Stimulated activated CD8-positive, alpha-beta memory T cell treated with anti-CD3 and anti-CD28 coated beads, Interleukin-4, amount 100 ng/mL, for 1 hour (primary cell): ENCODE measurements at places on chromosomes 4 and X.

DNA sequence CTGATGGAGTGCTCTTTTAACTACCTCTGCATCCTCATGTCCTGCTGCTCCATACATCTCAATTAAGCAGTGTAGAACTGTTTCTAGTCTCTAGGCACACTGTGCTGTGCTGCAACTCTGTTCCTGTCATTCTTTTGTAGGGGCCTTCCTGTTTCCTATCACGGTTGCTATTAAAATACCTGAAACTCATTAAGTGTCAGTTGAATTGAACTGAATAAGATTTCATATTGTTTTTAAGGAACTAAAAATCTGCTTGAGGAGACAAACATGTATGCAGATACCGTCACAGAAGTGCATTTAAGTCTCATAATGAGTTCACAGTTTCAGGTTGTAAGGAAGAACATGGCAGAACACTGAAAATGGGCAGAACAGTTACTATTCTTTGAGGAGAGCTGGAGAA is 170.1 kb downstream of the LARP7 start:
- no peak for DNase-seq

DNA sequence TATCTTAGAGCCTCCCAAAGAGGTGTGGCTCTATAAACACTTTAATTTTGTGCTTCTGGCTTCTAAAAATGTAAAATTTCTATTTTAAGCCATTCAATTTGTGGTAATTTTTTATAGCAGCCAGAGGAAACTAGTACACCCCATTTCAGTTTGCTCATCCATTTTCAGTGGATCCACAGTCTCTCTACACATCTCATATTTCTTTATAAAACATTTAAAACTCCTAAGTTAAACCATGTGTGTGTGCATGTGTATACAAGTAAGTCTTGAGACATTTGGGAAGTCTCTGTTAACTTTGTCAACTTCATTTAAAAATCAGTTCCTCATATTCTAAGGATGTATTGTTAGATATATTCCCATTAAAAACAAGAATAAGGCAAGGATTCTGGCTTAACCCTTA is 273.2 kb downstream of the IL15 start:
- no peak for DNase-seq

DNA sequence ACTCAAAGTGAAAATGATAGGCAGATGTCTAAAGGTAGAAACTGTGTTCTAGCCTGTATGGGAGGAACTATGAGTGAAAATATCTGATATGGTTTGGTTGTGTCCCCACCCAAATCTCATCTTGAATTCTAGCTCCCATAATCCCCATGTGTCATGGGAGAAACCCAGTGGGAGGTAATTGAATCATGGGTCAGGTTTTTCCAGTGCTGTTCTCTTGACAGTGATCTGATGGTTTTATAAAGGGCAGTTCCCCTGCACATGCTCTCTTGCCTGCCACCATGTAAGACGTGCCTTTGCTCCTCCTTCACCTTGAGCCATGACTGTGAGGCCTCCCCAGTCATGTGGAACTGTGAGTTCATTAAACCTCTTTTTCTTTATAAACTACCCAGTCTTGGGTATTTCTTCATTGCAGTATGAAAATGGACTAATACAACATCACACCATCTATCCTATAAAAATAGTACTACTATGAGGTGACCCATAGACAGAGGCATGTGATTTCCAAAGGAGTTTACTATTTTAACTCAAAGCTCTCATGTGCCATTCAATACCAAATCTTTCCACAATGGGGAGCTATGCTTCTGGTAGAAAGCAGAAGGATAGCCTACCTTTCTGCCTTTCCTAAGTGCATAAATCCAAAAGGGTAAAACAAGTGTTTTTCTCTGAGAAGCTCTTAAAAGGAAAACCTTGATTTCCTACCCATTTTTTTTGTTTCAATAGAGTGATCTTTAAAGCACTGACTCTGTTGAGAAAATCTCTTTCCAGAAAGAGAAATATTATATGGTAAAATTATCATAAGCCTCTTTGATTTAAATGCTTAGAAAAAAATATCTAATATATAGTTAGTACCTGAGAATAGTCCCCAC is 38.8 kb downstream of the SEC31A start:
- DNase-seq, result no peak

- no peak for DNase-seq
Observed at GRCh38 chr4:150583287-150584110, 1.5 kb downstream of the MAB21L2 start.

GRCh38 chrX:152899111-152899873 is 1.4 kb downstream of the ZNF185 start:
- no peak for DNase-seq

DNA sequence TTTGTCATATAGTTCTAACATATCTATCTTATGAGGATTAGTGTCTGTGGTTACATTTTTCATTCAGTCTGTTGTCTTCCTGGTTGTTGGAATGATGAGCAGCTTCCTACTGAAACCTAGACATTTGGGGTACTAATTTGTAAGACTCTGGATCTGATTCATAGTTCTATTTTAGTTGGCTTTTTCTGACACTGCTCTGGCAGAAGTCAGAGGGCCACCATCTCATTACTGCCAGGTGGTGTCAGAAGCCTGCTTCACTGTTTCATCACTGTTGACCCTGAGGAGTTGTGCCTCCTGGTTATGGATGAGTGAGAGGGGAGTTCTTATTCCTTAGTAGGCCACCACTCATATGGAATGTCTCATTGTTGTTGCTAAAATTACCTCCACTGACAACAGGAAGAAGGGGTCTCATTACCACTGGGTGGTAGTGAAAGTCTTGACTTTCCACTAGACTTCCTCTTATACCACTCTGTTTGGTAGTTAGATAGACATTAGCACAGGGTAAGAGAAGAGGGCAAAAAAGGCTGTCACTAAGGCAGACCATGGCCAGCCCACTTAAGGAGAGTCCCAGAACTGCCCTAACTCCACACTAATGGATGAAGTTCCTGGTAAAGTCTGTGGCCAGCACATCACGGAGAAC is 395.2 kb downstream of the SPOCK3 start:
- no peak for DNase-seq

DNA sequence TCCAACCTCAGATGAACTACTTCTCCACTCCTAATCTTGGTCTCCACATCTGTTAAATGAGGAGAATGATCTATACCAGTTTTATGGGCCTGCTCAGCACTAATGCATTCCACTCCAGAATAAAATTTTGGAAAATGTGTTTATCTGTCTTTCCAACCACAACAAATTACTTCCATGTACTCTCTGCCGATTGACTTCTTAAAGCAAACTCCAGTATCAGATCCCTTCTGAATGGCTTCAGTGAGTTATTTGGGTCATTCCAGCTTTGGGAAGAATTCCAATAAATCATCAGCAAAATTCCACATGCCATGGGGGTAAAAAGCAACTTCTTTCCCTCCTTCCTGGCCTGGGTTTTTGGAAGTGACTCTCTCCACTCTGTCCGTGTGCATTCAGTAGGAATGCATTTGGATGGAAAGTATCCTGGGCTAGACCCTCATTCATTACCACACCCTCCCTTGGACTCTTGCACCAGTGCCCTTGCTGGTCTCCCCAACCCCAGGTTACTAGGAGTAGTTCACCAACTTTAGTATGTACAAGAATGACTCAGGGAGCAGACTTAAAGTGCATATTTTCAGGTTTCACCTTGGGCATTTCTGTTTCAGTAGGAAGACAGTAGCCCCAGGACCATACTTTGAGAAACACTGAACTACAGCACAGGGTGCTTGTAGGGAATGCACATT is 15.4 kb upstream of the ADH6 start:
- no peak for DNase-seq

DNA sequence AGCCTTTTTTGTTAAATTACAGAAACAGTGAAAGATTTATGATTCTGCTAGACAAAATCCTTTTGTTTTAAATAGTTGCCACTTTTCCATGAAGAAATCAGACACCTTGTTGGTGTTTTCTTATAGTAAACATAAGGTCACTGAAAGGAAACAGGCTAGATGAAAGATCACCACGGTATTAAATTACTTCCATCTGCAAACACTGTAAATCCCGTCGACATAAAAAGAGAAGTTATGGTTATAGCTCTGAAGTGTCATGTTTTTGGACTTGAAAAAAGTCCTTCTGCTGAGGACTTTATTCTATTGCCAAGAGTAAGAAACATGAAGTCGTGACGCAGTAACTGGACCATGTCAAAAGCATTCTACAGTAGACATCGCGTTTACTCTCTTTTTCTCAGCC is 567.6 kb upstream of the SLIT2 start:
- DNase-seq, result no peak

GRCh38 chr4:127959794-127960193 is 5.2 kb downstream of the MFSD8 start:
- no peak for DNase-seq

- no peak for DNase-seq
Observed at GRCh38 chr4:80500613-80501012, 165.1 kb downstream of the CFAP299 start.

DNA sequence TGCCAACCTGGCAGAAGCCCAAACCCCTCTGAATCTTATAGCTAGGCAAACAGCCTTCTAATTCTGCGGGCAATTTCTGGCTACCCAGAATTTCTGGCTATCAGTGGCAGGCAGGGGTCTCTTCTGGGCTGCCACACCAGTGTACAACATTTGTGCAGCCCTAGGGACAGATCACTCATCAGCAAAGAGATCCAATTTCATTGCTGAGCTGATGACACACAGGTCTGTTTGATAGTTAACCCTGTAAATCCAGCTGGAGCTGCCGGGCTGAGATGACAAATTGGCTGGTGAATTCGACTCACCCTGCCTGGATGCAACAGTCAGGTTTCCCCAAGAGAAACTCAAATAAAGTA is 2.4 kb downstream of the MID1 start:
- no peak for DNase-seq

- no peak for DNase-seq
Observed at GRCh38 chr4:188986271-188986689, 847.0 kb downstream of the TRIML1 start.

- no peak for DNase-seq
Observed at GRCh38 chrX:39897741-39898097, 200.0 kb downstream of the BCOR start.

- no peak for DNase-seq
Observed at GRCh38 chrX:71609095-71609750, 9.1 kb downstream of the CXCR3 start.

DNA sequence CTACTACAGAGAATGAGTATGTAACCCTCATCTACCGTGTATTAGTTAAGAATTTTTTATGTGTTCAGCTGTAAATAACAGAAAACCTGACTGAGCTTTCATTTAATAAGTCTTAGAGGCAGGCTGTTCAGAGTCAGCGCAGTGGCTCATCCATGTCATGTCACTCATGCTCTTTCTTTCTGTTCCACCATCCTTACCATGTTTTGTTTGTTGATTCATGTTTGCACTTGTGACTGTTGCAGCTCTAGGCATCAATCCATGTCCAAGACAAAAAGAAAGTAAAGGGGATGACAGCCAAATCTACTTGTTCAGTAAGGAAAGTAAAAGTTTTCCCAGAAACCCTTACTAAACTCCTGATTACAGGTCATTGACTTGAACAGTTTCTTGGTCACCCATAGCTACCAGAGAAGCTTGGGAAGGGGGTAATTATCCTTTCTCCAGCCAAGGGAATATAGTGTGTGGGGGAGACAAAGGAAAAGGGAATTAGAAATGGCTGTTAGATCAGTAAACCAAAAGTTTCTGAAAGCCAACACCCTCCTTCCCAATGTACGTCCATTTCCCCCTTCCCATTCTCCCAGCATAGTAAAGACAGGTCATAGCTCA is 9.0 kb downstream of the ART3 start:
- no peak for DNase-seq

- DNase-seq, result no peak
Observed at GRCh38 chr4:147736458-147736857, 4.6 kb downstream of the ARHGAP10 start.

DNA sequence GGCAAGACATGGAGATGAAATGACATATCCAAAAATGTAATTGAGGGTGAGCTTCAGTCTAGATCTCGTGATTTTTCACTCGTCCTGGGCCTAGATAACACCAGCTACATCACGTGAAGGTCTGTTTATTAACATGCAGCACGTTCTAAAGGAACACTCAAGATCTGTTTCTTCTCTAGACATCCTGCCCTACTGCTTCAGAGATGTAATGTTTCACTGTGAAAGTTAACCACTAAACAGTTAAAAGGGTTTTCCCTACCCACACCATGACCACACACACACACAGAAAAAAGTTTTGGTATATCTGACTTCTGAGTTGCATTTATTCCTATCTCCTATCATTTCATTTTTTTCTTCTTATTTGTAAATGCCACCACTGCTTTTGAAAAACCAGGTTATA is 52.3 kb upstream of the SMIM31 start:
- no peak for DNase-seq

DNA sequence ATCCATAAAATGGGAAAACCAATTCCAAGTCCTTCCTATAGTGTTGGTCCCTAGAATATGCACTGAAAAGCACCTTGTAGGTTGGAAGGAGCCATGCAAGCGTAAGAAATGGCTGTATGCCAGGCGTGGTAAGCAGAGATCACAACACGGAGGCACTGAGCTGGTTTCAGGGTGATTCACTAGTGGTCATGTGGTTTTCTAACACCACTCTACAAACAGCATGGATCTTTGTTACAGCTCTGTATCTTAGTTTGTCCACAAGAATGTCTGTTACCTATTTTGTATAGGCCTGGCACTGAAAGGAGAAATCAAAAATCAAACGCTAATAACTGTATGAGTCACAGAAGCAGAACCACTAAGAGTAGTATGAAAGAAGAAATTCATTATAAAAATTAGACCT is 71.9 kb downstream of the MAGEB17 start:
- no peak for DNase-seq

- DNase-seq, result no peak
Observed at GRCh38 chr4:70183168-70183939, 12.2 kb upstream of the ODAM start.

DNA sequence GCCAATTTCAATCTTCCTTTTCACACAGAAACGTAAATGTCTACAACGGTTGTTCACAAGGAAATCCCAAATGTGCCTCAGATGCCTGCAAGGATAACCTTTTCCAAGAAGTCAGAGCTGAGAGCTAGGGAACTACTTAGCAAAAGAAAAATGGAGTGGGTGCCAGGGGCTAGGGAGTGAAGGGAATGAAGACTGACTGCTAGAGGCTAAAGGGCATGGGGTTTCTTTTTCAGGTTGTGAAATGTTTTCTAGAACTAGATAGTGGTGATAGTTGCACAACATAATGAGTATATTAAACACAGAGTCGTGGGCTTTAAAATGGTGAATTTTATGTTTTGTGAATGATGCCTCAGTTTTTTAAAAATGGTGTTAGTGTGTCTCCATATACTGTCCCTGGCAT is 53.4 kb downstream of the CD99L2 start:
- no peak for DNase-seq
